ENCODE measurements at places on chromosomes 11 and 22. TPM values are rescaled to one million over a fixed set of nuclear protein-coding genes. Genes with fewer than 3 reads are reported as not detected.

The MALAT1 gene
- total RNA-seq: 7,700 TPM

The CCDC116 gene
- total RNA-seq: 0.53 TPM

The ST14 gene
- total RNA-seq: not detected

The LARGE1 gene
- 4.4 TPM for total RNA-seq

The ASRGL1 gene
- 30.5 TPM for total RNA-seq

The OR51B2 gene
- not detected for total RNA-seq

The ANO1 gene
- total RNA-seq: 0.40 TPM

The NCR3LG1 gene
- 8.1 TPM for total RNA-seq

GRCh38 chr11:17208257-17208999 is 642 bp upstream of the PIK3C2A start:
- DNase-seq: peak; percentile 88

- DNase-seq: no peak
These were observed 95.6 kb downstream of the RDX start for GRCh38 chr11:110200836-110201235.

- DNase-seq: no peak
These were observed 10.9 kb upstream of the SC5D start for GRCh38 chr11:121281698-121282097.

DNA sequence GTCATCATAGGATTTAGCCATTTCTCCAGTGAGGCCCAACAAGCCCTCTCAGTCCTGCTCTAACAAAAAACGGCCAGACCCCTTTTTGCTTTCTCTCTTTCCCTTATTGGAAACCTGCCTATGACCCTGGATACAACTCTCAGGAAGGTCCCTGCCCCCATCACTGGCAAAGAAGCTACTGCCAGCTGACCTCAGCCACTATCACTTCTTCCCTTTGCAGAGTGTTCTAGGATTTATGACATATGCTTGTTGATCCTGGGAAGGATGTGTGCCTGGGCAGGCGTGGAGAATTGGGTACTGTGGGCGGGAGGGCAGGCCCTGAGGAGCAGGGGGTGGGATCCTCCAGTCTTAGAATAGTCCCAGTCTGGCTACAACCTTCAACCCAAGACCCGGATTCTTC is 7.5 kb downstream of the PGAP2 start:
- DNase-seq: no peak

- no peak for DNase-seq
These were observed 845 bp downstream of the MPPED2 start for GRCh38 chr11:30585125-30585891.

DNA sequence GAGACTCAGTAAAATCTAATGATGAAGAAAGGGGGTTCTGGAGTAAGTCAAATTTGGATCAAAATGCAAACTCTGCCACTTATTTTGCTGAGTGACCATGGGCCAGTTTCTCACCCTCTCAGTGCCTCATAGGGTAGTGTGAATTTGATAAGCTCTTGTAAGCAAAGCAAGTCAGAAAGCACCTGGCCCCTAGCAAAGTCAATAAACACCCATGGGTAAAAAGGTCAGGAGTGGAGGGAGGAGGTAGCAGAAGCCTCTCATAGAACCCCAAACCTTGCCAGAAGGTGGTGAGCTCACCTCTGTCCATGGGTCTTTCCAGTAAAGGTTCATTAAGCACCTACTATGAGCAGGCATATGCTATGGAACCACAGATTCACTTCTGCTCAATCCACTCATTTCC is 18.5 kb upstream of the CACNG2 start:
- no peak for DNase-seq

GRCh38 chr11:911031-911889 is 650 bp upstream of the CHID1 start:
- peak; percentile 51 for DNase-seq

DNA sequence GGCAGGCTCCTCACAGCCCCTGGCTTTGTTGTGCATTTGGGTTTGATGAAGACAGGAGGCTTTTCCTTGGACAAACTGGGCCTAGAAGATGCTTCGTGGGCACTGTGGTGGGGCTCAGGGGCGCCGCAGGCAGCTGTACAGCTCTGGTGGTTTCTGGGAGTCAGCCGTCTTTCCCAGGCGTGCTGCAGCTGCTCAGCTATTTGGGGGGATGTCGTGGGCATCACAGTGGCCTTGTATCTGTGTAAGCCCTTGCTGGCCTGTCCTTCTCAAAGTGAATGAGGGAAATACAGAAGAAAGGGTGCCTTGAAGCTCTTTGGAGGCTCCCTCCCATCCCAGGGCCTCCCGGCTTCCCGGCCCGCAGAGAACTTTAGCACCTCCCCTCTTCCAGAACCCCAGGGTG is 89.5 kb downstream of the TBC1D22A start:
- no peak for DNase-seq

DNA sequence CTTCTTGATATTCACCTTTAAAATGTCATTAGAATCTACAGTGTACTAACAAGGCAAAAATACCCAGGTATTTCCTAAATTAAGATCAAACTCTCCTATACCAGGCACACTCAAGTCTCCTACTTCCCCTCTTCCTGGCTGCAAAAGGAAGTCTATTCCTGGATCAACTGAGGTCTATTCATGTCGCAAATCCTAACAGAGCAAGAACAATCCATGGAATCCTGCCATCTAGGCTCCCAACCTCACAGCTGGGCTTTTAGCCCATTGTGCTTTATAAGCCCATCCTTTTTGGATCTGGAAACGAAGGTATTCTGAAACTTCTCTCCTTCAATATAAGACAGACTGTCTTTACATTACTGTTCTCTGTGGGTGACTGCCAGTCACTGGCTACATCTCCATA is 161.8 kb downstream of the SOX6 start:
- peak; percentile 15 for DNase-seq

DNA sequence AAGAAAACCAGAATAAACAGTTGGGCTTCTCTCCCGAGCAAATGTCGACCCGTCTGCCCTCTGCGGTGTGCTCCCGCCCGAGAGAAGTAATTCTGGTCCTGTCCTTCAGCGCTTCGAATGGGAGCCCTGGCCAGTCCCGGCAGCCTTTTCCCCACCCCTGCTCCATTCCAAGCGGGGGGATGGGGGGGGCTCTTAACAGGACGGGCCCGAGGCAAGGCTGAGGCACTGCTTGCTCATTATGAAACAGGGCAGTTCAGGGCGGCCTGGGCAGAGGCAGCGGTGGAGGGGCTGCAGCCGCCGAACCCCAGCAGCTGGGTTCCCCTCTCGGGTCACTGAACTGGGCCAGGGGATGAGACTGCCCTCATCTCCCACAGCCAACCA is 9.1 kb downstream of the BACE1-AS start:
- no peak for DNase-seq

DNA sequence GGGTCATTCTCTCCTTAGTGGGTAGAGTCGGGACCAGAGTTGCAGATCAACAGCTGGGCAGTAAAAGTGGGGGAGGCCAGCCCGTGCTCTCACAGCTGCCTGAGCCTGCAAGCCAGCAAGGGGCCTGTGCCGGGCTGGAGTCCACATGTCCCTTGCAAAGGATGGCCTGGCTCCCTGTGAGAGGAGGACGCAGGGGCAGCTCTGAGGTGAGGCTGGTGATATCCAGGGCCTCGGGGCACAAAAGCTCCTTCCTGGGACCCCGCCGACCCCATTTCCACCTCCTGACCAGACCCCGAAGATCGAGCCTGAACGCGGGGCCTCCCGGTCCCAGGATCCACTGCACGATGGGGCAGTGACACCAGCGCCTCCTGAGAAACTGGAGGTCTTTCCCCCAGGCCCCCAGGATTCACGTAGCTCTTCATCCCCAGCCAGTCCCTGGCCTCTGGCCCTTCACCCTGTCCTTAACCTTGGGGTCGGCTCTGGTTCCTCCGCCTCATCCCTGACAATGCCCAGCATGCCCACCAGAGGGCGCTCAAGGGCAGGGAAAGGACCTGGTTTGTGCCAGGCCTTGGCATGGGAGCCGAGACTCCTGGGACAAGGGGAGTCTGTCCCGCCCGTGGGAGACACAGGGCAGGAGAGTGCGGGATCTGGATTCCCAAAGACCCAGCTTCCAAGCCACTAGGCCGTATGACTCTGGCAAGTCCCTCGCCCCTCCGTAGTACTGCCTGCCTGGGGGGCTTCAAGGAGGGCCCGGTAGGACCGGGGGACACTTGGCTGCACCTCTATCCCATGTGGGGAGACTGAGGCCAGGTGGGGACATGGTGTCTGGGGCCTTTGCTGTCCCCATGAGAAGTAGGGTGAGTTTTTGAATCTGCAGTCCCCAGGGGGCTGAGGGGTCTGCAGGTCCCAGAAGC is 17.8 kb upstream of the WNT7B start:
- DNase-seq: peak; percentile 55

- no peak for DNase-seq
These were observed 396 bp downstream of the TEF start for GRCh38 chr22:41382098-41382578.

- no peak for DNase-seq
These were observed 12.3 kb downstream of the ZBED5 start for GRCh38 chr11:10845589-10845988.

DNA sequence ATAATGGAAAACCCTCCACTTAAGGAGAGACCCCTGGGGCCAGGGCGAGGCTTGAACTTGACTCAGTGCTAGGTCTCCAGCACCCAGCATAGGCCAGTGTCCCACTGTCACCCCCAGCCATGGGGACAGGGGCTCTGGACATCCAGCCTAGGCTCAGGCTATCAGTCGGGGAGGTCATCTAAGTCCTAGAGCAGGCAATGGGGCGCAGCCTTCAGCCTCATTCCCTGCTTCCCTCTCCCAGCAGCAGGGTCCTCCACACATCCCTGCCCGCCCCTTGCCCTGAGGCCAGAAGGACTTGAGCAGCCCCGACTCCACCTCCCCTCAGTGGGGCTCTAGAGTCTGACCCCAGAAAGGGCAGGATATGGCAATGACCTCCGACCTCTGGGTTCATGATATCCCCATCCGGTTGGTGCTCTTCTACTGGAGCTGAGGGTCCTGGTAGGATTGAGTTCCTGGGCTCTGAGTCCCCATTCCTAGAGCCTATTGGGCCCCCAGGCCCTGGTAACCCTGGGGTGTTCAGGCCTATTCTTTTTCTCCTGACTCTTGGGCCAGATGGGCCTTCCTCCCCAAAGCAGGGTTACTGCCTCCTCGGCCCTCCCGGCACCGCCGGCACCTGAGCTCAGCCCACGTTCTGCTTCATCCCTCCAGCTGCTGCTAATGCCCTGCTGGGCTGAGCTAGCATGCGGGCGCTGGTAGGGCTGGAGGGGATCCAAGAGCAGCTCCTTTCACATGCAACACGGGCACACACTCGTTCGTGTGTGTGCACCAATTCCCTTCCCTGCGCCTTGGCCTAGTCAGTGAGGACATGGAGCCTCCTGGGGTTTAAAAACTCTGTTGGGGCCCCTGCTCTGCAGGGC is 4.4 kb downstream of the CST6 start:
- DNase-seq: no peak

DNA sequence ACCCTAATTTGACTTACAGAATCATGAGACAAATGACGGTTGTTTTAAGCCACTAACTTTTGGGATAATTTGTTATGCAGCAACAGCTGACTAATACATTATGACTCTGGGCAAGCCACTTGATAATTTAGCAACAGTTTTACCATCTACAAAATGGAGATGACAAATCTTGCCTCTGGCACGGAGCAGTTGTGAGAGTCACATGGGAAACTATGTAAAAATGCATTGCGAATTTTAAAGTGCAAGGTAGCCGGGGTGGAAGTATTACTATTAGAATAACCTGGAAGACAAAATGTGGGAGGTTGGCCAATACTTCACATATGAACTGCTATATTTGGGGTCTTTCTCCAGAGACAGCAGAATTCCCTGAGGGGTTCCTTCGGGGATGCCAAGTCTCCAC is 328.7 kb downstream of the CTTN start:
- DNase-seq: no peak

DNA sequence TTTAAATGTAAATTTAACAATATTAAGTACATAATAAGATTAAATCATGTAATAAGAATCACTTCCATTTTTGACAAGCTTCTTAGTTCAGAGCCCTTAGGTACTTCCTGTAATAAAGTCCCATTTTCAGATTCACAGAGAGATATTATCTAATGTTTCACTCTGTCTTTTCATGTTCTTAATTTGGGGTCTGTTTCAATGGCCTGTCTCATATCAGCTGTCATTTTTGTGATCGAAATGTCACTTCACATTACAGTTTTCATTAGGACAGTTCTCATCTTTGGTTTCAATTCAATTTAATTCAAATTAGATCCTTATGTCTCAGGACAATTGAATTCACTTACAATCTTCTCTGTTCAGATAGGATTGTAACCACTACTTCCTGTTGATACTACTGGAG is 22.6 kb upstream of the OLFML1 start:
- DNase-seq: no peak

DNA sequence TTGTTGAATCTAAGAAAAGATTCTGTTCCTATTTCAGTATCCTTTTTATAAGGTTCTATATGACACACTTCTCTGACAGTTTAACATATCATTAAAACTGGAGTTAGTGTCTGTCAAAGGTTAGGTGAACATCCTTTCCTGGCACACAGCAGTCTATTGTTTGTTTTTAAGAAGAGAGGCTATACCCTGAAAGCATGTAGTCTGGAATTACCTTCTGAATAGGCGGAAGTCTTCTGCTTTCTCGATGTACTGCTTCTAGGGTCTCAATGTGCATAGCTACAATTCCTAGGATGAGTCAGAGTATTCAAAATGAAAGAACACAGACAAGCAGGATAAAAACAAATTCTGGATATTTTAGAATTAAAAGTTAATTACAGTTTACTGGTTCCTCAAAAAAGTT is 188.6 kb downstream of the SWAP70 start:
- DNase-seq: peak; percentile 83

- no peak for DNase-seq
These were observed 49.5 kb downstream of the MCHR1 start for GRCh38 chr22:40728731-40729189.

DNA sequence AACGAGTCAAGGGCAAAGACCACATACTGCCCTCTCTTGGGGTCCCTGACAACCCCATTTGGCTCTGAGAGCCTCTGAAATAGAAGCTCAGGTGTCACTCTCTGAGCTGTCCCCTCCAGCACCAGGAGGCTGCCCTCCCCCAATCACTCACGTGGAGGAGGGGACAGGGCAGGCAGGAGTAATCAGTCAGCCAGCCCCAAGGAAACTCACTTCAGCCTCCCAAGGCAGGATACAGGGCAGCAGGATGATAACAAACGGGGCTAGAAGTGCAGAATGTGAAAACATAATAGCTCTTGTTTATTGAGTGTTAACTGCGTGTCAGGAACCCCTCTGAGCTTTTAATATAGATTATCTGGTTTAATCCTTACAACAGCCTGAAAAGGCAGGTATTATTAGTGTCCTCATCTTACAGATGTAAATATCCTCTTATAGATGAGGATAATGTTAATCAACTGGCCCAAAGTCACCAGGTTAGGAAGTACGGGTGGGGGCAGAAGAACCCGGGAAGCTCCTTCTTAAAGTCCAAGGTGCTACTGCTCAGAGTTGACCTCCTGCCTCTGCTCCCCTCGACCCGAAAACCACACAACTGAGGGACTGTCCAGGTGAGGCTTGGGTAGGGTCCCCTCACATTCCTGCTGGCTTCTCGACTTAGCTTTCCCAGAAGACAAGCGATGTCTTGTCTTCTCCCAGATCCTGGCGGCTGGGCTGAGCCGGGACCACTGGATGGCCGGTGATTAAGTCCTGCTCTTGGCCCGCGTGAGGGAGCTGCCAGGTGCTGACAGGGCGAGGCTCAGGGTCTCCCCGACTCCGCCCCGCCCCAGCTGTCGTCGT is 2.7 kb downstream of the CHRM4 start:
- no peak for DNase-seq
